ENCODE measurements at places on chromosomes 12 and 14. TPM values are rescaled to one million over a fixed set of nuclear protein-coding genes. Genes with fewer than 3 reads are reported as not detected.

MAP3K9 gene
- 1.3 TPM for total RNA-seq

DNA sequence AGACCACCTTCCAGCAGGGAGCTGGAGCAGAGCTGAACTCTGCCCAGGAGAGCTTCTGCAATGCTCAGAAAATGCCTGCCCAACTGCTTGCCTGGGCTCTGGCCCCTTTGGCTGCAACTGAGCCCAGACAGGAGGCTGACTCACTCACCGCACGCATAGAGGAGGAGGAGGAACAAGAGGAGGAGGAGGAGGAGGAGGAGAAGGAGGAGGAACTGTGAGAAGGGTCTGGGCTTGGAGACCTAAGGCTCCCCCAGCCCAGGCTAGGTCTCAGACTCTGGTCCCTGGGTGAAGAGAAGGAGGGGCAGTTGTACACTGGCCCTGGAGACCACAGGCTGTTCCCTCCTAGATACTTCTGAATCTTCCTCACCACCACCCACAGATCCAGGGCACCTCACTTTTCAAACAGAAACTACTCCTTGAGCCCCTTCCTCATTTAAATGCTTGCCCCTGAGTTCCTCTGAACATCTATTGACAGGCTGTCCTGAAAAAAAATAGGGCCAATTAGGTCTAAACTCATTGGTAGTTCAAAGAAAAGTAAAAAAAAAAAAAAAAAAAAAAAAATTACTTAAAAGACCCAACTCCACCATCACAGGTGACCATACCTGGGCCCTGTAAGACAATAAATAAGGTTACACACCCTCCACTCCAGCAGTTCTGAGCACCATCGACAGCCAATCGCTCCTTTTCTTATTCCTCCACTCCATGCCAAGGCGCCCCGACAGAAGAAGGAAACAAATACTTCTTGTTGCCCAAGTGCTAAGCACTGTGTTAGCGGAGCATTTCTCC lies 674 bp downstream of the VDR start:
- ATAC-seq, result peak; percentile 43

DNA sequence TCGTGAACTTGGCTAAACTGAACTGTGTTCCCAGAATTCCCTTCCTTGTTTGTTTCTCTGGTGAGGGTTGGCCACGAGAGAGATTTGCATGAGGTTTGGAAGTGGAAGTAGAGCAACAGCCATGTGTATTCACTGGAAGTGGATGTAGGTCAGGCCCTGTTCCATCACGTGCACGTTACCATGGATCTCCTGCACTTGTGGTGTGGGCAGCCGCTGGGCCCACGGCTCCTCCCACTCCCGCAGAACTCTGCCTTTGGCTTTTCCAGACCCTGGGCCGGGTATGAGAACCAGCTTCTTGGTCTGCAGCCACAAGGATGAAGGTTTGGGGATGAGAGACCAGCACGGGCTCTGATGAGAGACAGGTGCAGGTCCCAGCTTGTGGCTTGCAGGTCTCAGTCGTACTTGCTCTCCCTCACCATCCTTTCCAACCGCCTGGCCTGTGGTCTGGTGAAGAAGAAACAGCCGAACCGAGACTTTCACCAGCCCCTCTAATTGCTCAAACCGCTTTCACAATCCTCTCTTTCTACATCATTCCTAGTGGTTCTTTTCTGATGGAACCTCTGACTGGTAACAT lies 94.9 kb downstream of the DUSP16 start:
- no peak for ATAC-seq

DNA sequence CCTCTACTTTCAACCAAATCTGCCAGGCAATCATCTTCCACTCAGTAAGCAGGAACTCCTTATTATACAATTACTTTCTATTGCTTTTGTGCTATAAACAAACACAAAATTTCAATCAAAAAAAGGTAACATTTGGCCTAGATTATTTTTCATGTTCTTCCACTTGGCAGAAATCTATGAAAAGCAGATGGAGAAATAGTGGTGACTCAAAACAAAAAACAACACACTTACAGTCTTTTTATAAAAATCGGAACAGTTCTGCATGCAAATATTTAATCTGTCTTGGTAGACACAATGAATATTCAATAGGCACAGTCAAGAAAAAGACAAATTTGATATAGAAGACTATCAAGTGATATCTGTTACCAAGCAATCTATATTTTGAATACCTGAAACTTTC lies 376.8 kb downstream of the RPS29 start:
- ATAC-seq, result no peak

SYT1 gene
- total RNA-seq, result 2.5 TPM

- no peak for ATAC-seq
These were observed 195.5 kb upstream of the KITLG start for GRCh38 chr12:88775742-88776151.

DNA sequence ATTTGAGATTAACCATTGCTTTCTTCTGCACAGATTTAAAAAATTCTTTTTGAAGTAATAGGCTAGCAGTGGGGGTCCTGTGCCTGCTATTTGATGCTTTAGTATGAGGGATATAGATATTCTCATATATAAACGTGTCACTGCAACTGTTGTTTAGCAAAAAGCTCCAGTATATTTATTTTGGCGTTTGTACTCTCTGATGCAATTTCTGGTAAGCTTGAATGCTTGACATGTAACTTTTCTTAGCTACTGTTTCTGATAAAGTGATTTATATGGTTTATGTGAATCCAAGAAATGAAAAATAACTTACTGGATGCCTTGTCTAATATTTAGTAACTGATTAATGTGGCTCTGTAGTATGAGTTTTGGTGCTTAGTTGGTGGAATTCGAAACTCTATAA lies 77.1 kb downstream of the TTLL5 start:
- no peak for ATAC-seq

DNA sequence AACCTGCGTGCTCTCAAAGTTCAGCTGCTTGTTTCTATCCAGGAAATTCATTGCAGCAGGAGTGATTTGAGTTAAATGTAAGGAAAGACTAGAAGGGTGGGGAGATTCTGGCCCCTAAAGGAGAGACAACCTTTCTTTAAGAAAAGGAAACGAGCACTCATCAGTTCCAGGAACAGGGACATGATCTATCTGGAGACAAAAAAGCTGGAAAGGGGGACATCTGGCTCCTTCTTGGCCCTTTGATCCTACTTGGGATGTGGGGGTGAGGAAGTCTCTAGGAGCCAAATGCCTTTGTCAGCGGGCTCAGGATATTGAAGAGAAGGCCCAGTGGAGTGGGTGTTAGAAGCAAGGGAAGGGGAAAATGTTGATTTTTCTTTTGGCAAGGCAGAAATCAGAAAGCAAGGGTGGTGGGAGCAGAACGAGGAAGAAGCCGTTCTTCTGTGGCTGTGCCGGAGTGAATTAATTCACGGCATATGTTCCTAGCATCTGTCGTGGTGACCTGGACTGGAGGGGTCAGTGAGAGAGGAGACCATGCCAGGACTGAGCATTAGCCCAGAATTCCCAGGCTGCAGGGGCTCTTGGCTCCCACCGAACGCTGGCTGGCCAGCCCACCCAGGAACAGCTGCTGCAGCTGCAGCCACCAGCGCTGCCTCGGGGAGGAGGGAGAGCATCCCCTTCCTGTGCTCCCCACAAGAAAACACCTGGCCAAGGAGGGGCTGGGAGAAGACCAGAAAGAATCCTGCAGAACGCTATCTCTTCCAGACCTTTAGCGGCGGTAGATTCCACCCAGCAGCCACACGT lies 62.8 kb upstream of the GPATCH2L start:
- ATAC-seq, result no peak

- ATAC-seq, result no peak
These were observed 12.5 kb upstream of the STRN3 start for GRCh38 chr14:31038521-31039166.

- no peak for ATAC-seq
These were observed 397.5 kb upstream of the CCDC196 start for GRCh38 chr14:66088656-66089055.

DNA sequence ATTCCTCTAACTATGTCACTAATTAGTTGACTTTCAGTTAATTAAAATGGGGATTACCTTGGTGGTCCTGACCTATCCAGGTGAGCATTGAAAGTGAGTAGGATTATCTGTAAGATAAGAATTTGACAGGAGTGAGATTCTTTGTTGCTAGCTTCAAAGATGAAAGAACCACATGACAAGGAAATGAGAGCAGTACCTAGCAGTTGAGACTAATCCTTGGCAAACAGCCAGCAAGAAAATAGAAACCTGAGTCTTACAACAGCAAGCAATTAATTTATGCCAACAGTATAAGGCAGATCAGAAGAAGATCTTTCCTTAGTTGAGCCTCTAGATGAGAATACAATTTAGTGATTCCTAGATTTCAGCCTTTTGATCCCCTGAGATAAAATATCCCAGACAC lies 1058.4 kb downstream of the LRFN5 start:
- no peak for ATAC-seq

DNA sequence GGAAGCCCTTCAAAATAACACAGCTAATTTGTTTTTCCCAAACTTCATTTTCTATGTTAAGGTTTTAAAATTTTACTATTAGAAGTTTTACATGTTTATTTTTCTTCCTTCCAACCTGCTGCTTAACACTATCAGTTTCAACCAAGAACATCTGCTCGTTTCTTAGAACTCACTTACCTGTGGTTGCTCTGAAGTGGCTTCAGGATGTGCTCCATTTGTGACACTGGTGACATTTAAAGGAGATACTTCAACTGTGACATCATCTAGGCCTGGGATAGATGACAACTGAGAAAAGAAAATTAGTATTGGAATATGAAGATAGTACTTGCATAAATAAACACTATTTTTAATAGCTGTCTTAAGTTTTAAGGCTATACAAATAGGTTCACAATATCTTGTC lies 17.9 kb downstream of the WASHC3 start:
- ATAC-seq, result no peak

FAM181A gene
- total RNA-seq, result not detected

GRCh38 chr12:96743606-96744005 lies 163.5 kb upstream of the NEDD1 start:
- ATAC-seq, result no peak

GRCh38 chr12:99553461-99553860 lies 94.1 kb upstream of the GARIN6 start:
- no peak for ATAC-seq

DNA sequence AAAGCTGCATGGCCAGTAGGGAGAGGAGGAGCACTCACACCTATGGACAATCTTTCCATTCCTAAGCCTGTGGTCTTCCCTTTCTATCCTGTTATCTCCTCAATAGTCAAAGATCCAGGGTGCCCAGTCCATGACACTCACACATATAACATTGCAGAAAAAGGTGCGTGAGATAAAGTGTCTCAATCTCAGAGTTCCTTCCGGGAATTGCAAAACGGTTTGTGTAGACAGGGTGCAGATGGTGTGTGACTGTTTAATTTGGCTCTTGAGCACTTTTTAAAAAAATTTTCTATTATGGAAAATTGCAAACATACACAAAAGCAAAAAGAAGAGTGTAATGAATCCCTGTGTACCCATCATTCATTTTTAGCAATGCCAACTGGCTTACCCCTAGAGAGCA lies 1493.6 kb downstream of the AACS start:
- no peak for ATAC-seq

FOXG1 gene
- total RNA-seq, result 0.89 TPM
